CD4-positive, alpha-beta T cell treated with Interleukin-1 beta for 1 hour (primary cell): ENCODE measurements at places on chromosomes 16 and 17.

DNA sequence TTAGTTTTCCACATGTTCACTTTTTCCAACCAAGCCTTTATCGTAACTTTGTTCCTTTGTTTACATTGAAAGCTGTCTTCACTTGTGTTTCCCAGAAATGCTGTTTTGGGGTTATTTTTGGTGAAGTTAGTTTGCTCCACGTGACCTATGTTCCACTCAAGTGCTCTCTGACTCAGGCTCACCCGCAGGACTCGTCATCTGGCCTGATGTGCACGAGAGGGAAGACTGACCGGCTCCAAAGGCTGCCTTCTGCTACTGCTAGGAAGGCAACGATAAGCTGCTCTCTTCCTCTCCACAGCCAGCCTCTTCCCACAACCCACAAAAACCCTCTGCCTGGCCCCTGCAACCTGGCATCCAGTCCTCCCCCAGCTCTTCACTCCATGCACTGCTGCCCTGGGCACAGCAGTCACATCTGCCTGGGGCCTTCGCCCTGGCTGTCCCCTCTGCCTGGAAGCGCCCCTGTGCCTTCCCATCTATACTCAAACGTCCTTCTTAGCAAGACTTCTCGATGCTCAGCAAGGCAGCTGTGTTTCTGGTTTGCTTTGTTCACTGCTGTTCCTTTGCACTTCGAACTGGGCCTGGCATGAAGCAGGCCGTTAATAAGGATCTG, 28.0 kb downstream of the ZCCHC14 start:
- peak; percentile 54 for DNase-seq

DNA sequence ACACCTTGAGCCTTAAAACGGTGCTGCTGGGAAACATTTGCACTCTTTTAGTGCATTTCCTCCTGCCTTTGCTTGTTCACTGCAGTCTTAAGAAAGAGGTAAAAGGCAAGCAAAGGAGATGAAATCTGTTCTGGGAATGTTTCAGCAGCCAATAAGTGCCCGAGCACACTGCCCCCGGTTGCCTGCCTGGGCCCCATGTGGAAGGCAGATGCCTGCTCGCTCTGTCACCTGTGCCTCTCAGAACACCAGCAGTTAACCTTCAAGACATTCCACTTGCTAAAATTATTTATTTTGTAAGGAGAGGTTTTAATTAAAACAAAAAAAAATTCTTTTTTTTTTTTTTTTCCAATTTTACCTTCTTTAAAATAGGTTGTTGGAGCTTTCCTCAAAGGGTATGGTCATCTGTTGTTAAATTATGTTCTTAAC, 4.4 kb downstream of the SOX9 start:
- DNase-seq, result no peak

- DNase-seq, result peak; percentile 1
Measured at GRCh38 chr16:51762081-51762996, 611.3 kb upstream of the SALL1 start.

DNA sequence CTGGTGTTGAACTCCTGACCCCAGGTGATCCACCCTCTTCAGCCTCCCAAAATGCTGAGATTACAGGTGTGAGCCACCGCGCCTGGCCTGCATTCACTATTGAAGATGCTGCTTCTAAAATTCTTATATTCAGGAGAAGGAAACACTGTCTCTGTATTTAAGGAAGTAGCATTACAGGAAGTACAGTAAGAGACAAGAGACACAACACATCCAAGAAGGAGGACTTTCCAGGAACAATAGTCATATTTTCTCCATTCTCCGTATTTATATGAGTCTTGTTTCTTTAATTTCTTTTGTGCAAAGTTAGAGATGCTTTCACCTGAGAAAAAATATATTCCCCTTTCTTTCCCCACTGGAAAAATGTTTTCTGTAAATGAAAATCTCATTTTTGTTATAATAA, 18.3 kb upstream of the ABCA3 start:
- DNase-seq, result no peak

GRCh38 chr16:19872179-19872863, 12.3 kb downstream of the GPRC5B start:
- DNase-seq, result no peak

DNA sequence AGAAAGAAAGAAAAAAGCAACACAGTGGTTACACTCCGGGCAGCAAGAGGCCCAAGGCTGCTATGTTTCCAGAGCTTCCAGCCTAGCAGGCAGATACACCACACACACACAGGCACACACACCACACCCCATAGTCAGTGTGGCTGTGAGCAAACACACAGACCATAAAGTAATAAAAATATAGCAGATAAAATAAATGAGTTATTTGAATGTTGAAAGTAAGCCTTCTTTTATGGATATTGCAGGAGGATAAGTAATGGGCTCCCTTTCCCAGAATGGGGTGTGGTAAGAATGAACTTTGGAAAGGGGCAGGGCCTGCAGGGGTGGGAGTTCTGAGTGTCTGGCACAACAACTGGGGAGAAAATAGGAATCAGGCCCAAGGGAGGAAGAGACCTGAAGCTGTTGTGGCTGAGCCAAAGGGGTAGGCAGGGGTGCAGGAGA, 4.8 kb upstream of the CDK5RAP3 start:
- DNase-seq, result no peak

GRCh38 chr17:46879101-46879500, 27.7 kb downstream of the WNT9B start:
- DNase-seq, result no peak

- DNase-seq, result no peak
Measured at GRCh38 chr17:30241051-30241450, 5.6 kb upstream of the SLC6A4 start.

DNA sequence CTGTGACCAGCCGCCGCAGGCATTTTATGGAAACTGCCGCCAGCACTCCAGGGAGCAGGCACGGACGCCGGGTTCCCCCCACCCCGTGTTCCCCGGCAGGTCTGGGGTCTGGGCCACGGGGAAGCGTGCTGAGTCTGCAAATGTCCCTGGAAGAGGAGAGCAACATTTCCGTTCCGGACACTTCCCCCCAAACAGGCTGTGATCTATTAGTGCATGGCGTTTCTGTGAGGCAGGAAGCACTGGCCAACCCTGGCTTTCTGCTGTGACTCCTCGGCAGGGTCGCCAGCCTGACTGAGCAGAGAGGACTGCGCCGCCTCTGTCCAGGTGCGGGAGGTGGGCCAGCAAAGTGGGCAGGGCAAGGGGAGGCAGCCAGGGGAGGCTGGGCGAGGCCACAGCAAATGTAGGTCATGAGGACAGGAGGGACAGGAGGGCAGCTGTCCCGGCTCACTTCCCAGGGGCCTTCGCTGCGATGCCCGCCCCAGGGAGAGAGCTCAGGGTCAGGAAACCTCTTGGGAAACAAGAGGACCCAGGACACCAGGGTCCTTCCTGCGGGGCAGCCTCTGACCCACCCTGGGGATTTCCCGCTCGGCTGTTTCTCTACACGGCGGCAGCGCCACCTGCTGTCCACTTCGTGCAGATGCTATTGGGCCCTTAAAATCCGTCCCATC, 9.5 kb downstream of the FOXF1 start:
- peak; percentile 48 for DNase-seq

DNA sequence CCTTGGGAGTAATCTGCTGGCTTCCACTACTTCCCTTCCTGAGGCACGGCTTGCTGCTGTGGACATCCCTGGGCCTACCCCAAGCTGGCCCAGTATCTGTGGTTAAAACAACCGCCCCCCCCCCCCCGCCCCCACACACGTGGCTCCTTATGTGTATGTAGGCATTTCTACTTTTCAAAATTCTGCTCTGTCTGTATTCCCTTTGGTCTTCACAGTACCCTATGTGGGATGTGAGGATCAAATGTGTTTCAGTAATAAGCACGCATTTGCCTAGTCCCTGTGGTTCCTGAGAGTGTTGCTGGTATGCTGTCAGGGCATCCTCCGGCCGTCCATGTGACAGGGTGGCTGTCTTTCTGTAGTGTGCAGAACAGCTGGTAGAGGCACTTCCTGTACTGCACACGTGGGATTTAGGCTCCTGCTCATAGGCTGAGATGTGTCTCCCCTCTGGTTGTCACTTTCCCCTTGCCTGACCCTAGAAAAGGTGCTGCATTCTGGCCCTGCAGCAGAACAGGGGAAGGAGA, 2.2 kb downstream of the NT5M start:
- DNase-seq, result peak; percentile 75

DNA sequence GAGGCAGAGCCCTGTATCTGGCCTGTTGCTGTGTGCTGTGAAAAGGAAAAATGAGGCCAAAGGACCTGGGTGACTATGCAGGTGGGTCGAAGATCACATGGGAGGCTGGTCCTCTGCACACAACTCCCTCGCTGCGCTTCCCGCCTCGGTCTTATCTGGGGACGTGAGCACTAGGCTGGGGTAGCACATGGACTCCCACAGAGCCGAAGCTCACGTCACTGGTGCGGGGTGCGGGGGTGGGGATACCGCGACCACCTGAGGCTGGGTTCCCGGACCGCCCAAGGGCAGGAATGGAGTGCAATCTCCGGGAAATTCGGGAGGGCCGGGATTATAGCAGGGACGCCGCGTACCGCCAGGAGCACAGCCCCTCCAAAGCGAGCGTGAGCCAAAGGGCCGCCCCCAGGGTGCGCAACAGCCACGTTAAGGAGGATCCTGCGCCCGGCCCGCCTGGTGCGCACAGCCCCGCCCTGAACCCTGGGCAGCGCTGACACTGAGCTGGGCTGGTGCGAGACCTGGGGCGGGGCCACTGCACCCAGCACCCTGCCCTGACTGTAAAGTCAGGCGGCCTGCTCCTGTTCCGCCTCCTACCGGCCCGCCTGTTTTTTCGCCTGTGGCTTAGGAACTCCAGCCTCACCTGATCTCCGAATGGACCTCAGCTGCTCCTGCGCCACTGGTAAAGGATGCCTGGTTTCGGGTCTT, 4.8 kb downstream of the MT1A start:
- DNase-seq, result peak; percentile 78

DNA sequence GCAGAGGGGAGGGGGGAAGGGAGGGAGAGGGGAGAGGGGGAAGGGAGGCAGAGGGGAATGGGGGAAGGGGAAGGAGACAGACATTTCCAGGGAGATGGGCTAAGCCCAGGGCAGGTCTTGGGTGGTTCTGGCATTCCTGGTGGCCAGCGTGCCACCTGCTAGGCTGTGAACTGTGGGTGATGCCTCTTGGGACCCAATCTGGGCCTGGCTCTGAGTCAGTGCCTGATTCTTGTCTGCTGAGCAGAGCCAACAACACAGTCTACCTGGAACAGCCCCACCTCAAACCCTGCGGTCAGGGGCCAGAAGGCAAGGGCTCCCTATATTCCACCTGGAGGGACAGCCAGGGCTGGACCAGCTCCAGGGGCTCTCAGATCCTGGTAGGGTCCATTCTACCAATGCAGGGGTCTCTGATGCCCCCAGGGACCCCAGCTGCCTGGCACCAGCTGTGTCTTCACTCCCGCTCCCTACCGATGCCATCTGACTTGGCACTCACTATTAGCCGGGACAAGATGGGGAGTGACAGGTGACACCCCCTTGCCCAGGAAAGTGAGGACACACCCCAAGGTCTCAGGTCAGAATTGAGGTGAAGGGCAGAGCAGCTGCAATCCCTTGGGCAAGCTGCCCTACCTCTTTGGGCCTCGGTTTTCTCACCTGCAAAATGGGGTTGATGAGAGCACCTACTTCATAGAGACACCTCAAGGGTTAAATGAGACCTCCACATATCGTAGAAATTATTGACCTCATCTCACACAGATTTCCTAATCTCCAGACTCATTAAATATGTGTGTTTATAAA, 87.2 kb downstream of the LITAF start:
- no peak for DNase-seq

DNA sequence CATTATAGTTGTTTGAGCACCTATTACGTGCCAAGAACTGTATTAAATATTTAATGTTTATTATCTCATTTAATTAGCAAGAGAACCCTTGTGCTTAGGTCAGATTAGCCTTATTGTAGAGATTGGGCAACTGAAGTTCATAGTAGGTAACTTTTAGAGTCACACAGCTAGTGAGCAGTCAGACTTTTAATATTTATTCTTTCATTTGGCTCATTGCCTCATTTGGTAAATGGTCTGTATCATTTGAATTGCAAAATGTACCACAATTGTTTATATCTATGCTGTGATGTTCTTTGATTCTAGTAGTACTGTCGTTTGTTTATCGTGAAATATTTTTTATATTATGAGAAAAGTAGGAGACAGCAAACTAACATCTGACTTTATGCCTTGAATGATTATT, 7.6 kb downstream of the CLTC start:
- no peak for DNase-seq

DNA sequence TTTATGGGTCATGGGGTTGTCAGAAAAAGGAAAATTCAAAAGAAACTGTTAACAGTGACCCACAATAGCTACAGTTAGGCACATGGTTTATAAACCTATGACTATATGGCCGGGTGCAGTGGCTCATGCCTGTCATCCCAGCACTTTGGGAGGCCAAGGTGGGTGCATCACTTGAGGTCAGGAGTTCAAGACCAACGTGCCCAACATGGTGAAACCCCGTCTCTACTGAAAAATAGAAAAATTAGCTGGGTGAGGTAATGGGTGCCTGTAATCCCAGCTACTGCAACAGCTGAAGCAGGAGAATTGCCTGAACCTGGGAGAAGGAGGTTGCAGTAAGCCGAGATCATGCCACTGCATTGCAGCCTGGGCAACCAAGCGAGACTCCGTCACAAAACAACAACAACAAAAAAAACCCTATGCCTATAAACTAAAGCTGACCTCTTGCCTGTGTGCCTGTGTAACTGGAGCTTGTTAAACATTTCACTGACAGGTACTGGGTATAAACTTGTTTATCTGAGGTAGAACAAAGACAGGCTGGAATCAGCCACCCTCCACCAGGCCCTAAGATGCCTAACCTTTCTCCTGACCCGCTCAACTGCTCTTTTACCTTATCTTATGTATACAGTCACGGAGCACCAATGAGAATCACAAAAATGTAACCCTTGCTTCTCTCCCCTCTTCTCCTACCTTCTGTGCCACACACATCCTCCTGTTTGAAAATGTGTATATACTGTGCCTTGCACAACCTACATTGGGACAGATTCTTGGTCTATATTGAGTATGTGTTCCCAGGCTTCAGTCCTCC, 62.9 kb upstream of the ATF7IP2 start:
- DNase-seq, result no peak

DNA sequence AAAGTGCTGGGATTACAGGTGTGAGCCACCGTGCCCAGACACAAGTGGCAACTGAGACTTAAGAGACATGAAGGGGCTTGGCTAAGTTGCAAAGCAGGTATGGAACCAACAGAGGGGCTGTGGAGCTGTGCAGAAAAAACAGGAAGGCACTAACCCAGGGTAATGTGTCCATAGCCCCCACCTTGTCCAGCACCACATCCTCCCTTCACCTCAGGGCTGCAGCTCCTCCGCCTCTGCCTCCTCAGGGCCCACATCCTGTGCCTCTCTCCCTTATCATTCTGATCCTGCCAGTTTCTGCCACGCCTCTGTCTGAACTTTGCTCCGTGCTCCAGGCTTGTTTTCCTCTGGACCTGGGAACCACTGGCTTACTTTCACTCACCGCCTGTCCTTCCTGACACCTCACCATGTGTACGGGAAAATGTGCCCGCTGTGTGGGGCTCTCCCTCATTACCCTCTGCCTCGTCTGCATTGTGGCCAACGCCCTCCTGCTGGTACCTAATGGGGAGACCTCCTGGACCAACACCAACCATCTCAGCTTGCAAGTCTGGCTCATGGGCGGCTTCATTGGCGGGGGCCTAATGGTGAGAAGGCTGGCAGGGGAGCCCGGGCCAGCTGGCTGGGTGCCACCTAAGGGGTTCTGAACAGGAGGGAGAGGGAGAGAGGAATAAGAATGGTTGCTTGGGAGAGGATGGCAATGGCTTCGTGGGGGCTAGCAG, at the start of gene TM4SF5:
TM4SF5 (plus strand) TSS at position 368 of the 716 bp plus-strand sequence; CDS start at position 405, 37 bp downstream.
- no peak for DNase-seq
